ENCODE measurements at places on chromosomes 5 and 9.

DNA sequence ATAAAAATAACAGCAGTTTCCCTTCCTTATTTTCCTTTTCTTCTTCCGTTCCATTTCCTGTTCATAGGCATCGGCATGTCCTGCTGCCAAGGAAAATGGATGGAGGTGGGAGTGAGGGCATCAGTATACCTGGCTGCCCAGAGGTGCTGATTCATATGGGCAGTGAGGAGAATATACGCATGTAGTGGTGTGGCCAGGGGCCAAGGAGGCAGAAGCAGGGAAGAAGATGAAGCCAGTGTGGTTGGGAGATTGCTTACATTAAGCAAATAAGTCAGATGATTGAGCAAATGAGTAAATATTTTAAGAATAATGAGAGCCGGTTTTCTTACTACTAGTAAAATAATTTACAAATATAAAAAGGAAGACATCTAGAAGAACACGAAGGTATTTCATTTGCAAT lies 344.9 kb upstream of the PAPPA start:
- DNase-seq, result no peak

- no peak for DNase-seq
These were observed 258.6 kb downstream of the TLE1 start for GRCh38 chr9:81430727-81431126.

GRCh38 chr9:13705373-13705772 lies 425.9 kb upstream of the MPDZ start:
- DNase-seq, result no peak

DNA sequence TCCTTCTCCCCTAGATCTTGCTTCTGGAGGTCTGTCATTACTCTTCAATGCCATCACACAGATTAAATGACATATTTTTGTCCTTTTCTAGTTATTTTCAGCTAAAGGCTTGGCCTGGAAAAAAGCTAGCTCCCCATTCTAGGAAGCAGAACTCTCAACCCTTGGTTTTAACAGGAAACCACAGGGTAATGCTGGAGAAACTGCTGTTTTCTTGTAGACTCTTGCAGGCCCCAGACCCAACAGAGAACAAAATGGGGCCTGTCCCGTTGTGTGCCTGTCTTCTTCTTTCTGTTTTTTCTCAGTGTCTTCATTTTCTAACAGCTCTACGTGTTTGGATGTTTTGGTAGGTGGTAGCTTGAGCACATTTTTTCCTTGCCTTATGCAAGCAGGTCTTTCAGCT lies 21.5 kb downstream of the DCANP1 start:
- no peak for DNase-seq

DNA sequence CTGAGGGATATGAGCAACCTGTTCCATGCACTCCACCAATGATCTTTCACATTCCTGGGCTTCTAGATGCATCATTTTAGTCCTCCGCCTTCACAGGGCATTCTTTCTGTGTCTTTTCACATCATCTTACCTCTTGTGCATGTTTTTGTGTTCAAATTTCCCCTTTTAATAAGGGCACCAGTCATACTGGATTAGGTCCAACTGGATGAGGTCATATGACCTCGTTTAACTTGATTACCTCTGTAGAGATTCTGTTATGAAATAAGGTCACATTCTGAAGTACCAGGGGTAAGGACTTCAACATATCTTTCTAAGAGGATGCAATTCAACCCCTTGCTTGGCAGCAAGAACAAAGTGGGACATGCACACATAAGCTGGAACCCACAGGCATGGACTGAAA lies 335.3 kb upstream of the TLE4 start:
- no peak for DNase-seq

GRCh38 chr9:9173264-9173663 lies 1373.7 kb upstream of the DMAC1 start:
- no peak for DNase-seq

DNA sequence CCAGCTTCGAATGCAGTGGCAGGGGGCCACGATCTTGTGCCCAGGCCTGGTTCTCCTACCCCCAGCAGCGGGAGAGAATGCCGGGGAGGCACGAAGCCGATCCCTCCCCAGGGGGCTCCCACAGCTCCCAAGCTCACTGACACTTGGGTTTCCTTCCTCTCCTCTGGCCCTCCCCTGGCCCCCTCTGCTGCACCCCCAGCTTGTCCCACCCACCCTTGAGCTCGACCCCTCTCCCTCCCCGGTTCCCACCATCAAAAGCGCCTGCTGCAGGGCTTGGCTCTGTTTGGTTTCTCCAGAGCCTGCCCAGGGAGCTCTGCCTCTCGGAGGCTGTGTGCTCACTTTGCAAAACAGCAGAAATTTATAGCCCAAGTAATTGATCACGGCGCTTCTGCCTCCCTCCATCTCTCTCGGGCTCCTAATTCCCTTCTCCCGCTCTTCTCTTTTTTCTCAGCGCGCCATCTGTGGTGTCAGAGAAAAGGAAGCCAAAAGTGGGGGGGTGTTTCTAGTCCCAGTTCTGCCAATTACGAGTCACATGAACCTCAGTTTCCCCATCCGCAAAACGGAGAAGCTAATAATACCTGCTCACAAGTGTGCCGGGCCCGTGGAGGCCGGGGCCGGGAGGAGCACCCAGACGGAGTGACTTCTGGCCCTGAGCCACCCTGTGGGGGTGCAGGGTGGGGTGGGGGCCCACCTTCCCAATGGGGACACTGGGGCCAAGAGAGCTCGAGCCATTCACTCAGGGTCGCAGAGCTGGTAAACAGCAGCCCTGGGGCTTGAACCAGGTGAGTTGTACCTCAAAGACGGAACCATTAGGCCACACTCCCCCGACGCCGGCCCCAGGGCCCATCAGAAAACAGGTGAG lies 141.2 kb upstream of the IER5L start:
- no peak for DNase-seq

DNA sequence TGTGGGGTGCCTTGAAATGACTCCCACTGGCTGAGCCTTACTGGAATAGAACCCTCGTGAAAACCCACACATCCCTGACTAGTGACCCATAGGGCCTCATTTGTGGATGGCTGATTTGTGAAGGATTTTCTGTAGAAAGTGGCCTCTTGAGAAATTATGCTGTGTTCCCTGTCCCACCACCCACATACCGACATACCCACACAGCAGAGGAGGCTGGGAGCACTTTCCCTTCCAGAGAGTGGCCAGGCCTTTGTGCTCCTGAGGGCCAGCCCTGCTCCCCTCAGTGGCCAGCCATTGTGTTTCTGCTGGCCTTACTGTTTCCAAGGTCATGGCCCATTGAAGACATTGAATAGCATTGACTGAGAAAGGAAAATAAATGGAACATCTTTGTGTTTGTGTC lies 29.6 kb downstream of the IL9 start:
- DNase-seq, result no peak

All from activated effector memory CD4-positive, alpha-beta T cell treated with Interleukin-2 at 50 U/mL for 16 hours (primary cell).